ENCODE measurements at places on chromosomes 7 and 10.

GRCh38 chr10:115674496-115674895 is 581.3 kb downstream of the ATRNL1 start:
- no peak for DNase-seq

DNA sequence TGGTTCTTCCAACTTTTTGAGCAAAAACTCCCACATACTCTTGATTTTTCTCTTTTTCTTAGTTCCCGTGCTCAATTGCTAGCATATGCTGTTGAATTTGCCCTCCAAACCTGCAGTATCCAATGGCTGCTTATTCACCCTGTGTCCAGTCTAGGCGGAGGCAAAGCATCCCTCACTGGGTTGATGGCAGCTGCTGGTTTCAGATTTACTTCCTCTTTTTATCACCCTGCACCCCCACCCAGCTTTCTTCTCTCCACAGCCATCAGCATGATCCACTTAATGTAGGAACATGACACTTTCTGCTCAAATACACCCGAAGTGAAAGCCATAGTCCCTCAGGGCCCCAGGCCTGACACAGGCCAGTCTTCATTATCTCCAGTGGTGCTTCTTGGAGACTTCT is 87.6 kb upstream of the ADARB2 start:
- DNase-seq: no peak

- DNase-seq: no peak
Measured at GRCh38 chr7:26441002-26441521, 149.4 kb downstream of the SNX10 start.

- DNase-seq: no peak
Measured at GRCh38 chr7:137337902-137338301, 5.6 kb downstream of the PTN start.

DNA sequence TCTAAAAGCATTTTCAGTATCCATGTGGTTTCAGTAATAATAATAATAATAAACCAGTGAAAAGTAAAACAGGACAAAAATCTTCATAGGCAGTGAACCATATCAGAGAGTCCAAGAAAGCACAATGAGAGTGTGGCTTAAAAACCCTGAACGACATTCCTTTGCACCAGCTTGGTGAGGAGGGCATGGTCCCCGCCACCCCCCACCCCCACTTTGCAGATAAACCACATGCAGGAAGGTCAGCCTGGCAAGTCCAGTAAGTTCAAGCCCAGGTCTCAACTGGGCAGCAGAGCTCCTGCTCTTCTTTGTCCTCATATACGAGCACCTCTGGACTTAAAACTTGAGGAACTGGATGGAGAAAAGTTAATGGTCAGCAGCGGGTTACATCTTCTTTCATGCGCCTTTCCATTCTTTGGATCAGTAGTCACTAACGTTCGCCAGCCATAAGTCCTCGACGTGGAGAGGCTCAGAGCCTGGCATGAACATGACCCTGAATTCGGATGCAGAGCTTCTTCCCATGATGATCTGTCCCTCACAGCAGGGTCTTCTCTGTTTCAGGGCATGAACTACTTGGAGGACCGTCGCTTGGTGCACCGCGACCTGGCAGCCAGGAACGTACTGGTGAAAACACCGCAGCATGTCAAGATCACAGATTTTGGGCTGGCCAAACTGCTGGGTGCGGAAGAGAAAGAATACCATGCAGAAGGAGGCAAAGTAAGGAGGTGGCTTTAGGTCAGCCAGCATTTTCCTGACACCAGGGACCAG is 172.5 kb downstream of the EGFR start:
- no peak for DNase-seq

GRCh38 chr10:60917331-60918280 is 26.4 kb downstream of the RHOBTB1 start:
- no peak for DNase-seq

DNA sequence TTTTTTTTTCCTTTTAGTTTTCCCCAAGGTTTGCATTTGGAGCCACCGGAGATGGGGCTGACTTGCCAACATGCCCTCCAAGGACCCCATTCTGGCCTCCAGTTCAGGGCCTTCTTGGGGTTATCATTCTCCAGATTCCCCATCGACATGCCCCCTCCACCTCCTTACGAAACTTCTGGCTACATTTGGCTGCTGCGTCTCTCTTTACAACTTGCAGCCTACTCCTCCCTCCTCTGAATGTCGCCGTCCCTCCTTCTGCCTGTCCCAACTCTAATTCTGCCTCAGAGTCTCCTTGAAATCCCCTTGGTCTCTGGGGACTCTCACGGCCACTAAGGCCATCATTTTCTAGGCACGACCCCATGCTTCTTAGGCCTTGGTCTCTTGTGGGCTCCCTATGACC is 72.2 kb upstream of the PODXL start:
- DNase-seq: no peak

DNA sequence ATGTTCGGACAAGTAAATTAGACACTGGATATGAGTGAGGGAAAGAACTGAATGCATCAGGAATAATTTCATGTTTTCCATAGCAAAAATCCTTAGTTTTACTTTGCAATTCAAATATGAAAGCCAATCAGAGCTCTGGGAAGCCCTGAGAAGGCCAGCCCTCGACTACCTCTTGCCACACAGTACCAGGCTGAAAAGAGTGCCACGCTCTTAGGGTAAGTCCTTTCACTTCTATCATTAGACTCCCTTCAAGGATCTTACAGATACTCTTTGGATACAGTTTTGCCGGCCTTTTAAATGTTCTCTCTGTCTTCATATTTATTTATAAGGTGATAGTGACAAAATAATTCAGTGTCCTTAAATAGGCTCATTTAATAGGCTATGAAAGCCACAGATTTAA is 1.9 kb downstream of the COBL start:
- DNase-seq: no peak

GRCh38 chr10:78424723-78425122 is 391.1 kb downstream of the RPS24 start:
- no peak for DNase-seq

DNA sequence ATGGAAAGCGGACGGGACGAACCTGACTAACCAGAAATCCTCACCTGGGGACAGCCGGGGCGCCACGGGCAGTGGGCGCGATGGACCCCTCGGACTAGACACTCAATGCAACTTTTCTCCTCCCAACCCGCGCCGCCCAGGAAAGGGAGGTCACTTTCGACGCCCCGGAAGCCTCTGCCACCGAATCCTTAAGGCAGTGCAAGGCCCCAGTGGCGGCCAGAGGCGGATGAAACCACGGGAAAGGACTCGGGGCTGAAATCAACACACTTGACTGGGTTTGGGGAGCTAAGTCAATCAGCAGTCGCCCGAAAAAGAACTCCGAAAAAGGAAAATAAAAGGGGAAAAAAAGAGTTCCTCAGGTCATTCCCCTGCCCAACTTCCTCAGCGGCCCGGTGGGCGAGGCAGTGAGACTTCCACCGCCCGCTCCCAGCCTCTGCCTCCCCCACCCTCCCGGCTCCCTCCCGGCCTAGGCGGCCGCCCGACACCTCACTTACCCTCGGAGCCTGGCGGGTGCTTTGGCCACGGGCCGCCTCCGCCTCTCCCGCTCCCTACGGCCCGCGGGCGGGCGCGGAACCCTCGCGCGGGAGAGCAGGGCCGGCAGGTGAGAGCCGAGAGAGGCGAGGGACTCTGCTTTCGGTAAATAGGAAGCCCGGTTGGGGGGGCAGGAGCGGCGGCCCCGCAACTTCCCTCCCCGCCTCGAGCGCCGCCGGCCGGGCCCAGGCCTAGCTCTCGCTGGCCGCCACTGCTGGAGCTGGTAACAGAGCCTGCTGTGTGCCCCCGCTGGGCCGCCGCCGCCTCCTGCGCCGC is 518 bp downstream of the WAPL start:
- DNase-seq: no peak

DNA sequence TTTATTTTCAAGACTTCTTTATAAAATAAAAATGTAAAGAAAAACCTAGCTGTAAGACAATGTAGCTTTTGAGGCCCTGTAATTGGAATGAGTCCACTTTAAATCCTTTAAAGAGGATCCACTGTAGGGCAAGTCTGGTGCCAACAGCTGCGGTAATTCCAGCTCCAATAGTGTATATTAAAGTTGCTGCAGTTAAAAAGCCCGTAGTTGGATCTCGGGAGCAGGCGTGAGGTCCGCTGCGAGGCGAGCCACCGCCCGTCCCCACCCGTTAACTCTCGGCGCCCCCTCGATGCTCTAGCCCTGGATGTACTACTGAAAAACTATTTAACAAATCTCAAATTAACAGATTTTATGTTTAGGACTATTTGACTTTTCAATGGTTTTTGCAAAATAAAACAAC is 414.7 kb upstream of the SEMA3C start:
- DNase-seq: no peak

DNA sequence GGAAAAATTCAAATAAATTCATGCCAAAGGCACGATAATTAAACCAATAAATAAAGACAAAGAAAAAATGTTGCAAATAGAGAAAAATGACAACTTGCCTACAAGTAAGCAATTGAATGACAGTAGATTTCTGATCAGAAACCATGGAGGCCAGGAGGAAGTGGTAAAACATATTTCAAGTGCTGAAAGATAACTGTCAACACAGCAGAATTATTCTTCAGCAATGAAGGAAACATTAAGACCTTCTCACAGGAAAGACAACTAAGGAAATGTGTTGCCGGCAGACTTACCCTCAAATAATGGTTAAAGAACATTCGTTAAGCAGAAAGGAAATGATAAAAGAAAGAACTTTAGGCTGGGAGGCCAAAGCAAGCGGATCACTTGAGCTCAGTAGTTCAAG is 30.4 kb downstream of the RUNDC3B start:
- DNase-seq: no peak

DNA sequence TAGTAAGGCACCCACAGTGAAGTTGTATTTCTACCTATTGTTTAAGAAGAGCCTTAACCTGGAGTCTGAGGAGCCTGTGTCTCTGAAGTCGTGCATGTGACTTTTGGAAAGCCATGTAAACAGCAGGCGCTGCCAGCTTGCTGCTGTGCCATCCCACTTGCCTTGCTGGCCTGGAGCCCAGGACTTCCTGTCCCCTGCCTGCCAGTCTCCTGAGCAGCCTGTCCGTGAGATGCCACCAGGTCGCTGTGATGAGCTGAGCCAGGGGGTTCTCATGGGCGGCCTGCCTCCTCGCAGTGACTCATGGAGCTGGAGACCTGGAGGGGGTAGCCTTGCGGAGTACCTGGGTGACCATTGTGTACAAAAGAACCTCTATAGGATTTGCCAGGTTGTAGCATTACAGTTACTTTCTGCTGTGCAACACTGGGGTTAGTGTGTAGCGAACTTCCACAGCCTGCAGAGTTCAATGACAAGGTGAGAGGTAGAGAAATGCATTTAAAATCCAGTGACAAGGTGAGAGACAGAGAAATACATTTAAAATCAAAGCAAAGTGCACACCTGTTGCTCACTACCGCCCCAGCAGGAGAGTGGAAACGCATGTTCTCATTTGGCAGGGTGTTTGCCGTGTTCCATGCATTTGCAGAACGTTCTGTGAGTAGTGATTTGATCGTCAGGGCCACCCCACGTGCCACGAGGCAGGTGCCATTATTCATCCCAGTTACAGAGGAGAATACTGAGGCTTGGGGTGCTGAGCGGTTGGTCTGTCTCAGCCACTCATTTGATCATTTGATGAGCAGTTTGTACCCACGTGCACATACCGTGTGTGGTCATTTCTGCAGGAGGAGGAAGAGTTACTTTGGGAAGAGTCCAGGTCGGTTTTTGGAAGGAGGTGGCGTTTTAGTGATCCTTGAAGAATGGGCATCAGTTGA is 36.6 kb upstream of the BHLHA15 start:
- DNase-seq: no peak

DNA sequence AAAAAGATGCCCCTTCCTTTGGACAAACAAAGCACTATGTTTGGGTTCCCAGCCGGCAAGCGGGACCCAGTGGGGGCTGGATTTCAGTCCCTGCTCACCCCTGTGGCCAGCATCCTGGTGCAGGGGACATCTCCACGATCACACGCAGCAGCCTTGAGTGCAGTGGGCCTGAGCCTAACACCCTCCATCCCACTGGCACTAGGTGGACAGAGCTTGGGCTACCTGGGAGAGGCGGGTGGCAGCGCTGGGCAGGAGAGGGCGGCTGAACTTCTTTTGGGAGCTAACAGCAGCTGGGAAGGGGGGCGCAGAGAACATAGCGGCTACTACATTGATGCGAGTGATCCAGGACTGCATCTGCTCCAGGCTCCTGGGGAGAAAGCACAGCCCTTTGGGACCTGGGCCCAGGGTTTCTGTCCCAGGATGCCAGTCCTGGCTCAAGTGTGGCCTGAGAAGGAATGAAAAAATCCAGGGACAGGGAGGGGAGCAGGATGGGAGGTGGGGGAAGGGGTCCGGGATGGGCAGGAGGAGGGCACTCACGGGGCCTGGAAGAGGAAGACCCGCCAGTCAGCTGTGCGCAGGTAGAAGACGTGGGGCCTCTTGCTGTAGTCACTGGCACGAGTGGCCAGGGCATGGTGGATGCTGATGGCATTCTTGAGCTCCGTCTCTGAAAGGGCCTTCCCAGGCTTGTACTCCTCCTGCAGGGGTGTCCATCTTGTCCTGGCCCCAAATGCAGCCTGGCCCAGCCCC is 9.0 kb downstream of the NFKB2 start:
- DNase-seq: no peak

- no peak for DNase-seq
Measured at GRCh38 chr10:46553238-46554049, 3.0 kb downstream of the GPRIN2 start.

DNA sequence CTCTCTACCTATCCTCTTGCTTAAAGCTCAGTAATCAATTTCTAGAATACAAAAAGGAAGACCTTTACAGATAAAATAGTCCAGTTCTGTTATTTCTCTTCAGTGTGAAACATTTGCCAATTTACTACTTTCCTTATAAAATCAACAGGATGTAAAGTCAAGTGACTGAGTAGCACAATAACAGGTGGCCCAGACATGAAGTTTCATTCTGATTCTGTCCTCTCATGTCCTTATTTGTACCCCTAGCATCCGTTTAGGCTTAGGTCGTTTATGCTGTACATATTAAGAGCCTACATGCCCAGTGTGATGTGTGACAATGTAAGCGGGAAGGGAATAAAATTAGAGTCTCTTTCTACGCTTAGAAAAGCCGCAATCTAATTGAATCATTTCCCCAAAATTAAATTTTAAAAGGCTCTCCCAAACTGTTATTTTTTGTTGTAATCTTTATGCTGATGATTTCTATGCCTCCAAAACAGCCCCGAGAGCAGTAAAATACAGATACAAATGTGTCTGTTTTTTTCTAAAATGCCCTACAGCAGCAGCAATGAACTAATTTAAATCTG is 29.1 kb downstream of the EPC1 start:
- no peak for DNase-seq

- DNase-seq: no peak
Measured at GRCh38 chr7:16071246-16071857, 350.0 kb downstream of the CRPPA start.

GRCh38 chr10:93456480-93456879 is 25.7 kb downstream of the MYOF start:
- no peak for DNase-seq

DNA sequence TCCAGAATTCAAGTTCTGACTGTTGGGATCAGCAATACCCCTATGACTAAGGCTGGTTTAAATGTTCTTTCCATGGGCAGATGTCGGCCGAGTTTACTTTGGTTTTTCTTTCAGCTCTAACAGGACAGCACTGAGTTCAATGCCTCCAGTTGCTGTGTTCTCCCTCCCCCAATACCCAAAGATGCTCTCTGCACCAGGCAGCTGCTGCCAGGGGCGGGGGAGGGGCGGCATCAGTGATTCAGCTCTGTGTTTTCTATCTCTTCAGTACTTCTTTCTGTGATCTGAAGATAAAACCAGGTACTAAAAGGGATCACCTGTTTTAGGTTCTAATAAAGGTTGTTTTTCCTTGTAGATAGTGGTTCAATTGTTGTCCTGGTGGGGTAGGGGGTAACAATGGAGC is 576.7 kb upstream of the POT1 start:
- DNase-seq: no peak

GRCh38 chr10:132360766-132361447 is 28.9 kb downstream of the LRRC27 start:
- no peak for DNase-seq

GRCh38 chr10:127881262-127881661 is 11.5 kb downstream of the CLRN3 start:
- DNase-seq: no peak

Data from D721Med (cell line).